ENCODE measurements at places on chromosomes 12 and 14. TPM values are rescaled to one million over a fixed set of nuclear protein-coding genes. Genes with fewer than 3 reads are reported as not detected.
A peak's percentile ranks its signal among the peaks of the same experiment; 100 is the strongest.

DNA sequence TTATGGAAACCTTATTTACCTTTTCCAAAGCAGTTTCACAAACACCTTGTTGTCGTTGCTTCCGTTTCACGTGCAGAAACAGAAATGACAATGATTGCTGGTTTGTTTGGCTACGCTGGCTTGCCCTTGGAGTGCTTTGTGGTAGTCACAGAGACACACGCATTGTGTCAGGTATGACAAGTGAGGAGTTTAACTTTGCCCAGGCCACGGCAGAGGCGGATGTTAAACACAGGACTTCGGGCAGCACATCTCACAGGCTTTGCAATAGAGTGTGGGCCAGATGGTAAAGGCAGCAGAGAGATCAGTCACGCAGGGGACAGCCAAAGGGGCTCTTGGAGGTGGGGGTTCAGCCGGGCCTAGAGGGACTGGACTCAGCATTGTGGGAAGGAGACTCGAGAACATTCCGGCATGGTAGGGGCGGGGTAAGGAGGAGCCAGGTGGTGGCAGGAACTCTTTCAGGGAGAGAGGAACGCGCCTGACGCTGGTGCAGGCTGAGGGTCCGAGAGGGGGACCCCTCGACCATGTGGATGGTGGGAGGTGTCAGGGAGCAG, 59.8 kb upstream of the KCNA1 start:
- H3K27me3 ChIP-seq: no peaks in the 10 kb centered on the region
- peak; percentile 77 for DNase-seq
- no peaks in the 10 kb centered on the region for H3K4me1 ChIP-seq
- no peak overlapping the region for H3K27ac ChIP-seq
- H3K4me3 ChIP-seq: no peak overlapping the region
- H3K36me3 ChIP-seq: no peaks in the 10 kb centered on the region

- H3K4me3 ChIP-seq: peak overlapping the region; percentile 35
- peak overlapping the region; percentile 31 for H3K27ac ChIP-seq
- no peaks in the 10 kb centered on the region for H3K27me3 ChIP-seq
- H3K4me1 ChIP-seq: peaks cover 83% of the 10 kb centered on the region
- DNase-seq: no peak
These were observed 8.3 kb downstream of the SLC38A2 start for GRCh38 chr12:46364300-46364696.

GRCh38 chr12:97173688-97174410, 266.8 kb downstream of the NEDD1 start:
- H3K36me3 ChIP-seq: no peaks in the 10 kb centered on the region
- no peak overlapping the region for H3K27ac ChIP-seq
- H3K27me3 ChIP-seq: no peaks in the 10 kb centered on the region

GRCh38 chr14:61923348-61923747, 161.1 kb downstream of the SNAPC1 start:
- H3K27ac ChIP-seq: no peak overlapping the region
- H3K27me3 ChIP-seq: no peaks in the 10 kb centered on the region
- H3K4me1 ChIP-seq: peaks cover 24% of the 10 kb centered on the region
- H3K36me3 ChIP-seq: no peaks in the 10 kb centered on the region

DNA sequence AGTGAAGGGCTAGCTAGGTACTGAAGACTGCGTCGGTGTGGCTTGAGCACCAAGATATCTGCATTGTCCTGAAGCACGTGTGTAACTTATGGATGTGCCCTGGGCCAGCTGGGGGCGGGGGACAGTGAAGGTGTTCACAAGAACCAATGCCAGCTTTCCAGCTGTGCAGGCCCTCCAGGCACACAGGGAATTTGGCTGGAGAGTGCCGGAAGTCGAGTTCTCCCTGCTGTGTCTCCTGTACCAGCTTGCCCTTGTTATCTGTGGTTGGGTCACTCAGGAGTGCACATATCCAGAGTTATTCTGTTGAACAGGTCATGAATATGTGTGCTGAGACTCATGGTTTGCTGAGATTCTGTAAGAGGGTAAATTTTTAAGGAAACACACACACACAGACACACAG, 75.9 kb upstream of the CRY1 start:
- no peak overlapping the region for H3K4me3 ChIP-seq
- no peaks in the 10 kb centered on the region for H3K36me3 ChIP-seq

DNA sequence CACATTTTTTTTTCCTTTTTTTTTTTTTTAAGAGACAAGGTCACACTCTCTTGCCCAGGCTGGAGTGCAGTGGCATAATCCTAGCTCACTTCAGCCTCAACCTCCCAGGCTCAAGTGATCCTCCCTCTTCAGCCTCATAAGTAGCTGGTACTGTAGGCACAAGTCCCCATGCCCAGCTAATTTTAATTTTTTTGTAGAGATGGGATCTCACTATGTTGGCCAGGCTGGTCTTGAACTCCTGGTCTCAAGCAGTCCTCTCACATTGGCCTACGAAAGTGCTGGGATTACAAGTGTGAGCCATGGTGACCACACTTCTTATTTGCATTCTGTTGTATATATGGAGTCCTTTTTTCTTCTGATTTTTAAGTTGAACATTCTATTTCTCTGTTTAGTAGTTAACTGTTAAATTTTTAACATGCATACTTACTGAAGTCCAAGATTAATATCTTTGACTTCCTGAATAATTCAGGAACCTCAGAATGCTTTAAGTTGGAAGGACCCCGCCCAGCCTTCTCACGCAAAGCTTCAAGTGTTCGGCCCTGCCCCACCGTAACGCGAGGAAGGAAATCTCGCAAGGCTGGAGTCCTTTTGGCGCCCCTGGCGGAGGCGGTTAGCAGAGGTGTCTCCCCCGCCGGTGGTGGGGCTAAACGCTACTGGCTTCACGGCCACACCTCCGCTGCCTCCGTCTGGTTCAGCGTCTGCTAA, 21.6 kb downstream of the SPATS2 start:
- no peak for DNase-seq
- H3K4me3 ChIP-seq: no peak overlapping the region
- H3K4me1 ChIP-seq: peaks cover 3% of the 10 kb centered on the region

- no peak overlapping the region for H3K27ac ChIP-seq
- H3K4me3 ChIP-seq: no peak overlapping the region
- H3K27me3 ChIP-seq: peaks cover 16% of the 10 kb centered on the region
- H3K36me3 ChIP-seq: no peaks in the 10 kb centered on the region
These were observed 29.2 kb downstream of the DYRK4 start for GRCh38 chr12:4591180-4591687.

- H3K27me3 ChIP-seq: no peaks in the 10 kb centered on the region
- H3K4me3 ChIP-seq: no peak overlapping the region
- H3K4me1 ChIP-seq: peaks cover 4% of the 10 kb centered on the region
- no peak for DNase-seq
- H3K27ac ChIP-seq: no peak overlapping the region
These were observed 75.6 kb downstream of the USP15 start for GRCh38 chr12:62335796-62336195.

- no peak for DNase-seq
- H3K4me3 ChIP-seq: peak overlapping the region; percentile 95
- no peak overlapping the region for H3K27ac ChIP-seq
- H3K27me3 ChIP-seq: peaks cover 20% of the 10 kb centered on the region
These were observed 465 bp upstream of the FGD4 start for GRCh38 chr12:32398816-32399369.

DNA sequence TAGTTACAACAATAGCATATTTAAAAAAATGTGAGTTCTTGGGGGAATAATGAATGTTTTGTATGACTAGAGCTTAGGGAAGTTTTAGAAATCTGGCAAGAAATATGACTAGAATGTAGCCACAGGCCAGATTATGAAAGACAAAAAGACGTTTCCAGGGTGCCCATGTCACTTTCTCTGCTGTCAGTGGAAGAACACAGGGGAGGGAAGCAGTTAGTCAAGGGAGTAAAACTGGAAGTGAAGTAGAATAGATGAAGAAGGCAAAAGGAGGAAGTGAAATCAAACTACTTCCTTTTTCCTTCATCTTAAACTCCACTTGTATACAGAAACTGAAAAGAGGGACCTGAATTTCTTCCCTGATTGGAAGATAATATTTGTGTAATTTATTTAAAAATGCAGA, 81.2 kb upstream of the ATP2B1 start:
- H3K36me3 ChIP-seq: peaks cover 3% of the 10 kb centered on the region
- peaks cover 13% of the 10 kb centered on the region for H3K4me1 ChIP-seq
- H3K27me3 ChIP-seq: no peaks in the 10 kb centered on the region
- no peak for DNase-seq
- no peak overlapping the region for H3K4me3 ChIP-seq

- H3K27ac ChIP-seq: no peak overlapping the region
- H3K4me3 ChIP-seq: no peak overlapping the region
- no peaks in the 10 kb centered on the region for H3K36me3 ChIP-seq
These were observed 1071.2 kb upstream of the SEL1L start for GRCh38 chr14:82604819-82605218.

DNA sequence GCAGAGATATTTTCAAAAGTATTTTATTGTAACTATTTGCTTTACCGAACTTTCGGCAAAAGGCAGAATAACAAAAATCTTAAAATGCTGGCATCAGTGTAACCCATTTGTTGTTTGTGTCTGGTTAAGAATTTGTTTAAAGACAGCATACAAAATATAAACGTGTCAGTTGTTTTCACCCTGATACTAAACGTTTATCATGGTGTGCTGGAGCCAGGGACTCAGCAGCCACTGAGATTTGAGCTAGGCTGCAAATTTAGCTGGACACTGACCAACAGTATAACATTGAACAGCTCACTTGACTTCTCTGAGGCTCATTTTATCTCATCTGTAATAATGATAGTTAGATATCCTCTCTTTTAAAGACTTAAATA, 183.7 kb downstream of the TMTC3 start:
- no peaks in the 10 kb centered on the region for H3K36me3 ChIP-seq
- no peaks in the 10 kb centered on the region for H3K27me3 ChIP-seq
- H3K4me3 ChIP-seq: no peak overlapping the region
- peak overlapping the region; percentile 84 for H3K27ac ChIP-seq
- peaks cover 22% of the 10 kb centered on the region for H3K4me1 ChIP-seq
- DNase-seq: no peak

Gene KRT85
- not detected for total RNA-seq

Gene DHRS2
- total RNA-seq: not detected

Gene LRTM2
- not detected for total RNA-seq

Gene ENDOU
- total RNA-seq: not detected

Gene PLEKHG7
- not detected for total RNA-seq

Gene BIN2
- not detected for total RNA-seq

Gene HOXC12
- not detected for total RNA-seq
